ENCODE measurements at places on chromosomes 16 and 17.

DNA sequence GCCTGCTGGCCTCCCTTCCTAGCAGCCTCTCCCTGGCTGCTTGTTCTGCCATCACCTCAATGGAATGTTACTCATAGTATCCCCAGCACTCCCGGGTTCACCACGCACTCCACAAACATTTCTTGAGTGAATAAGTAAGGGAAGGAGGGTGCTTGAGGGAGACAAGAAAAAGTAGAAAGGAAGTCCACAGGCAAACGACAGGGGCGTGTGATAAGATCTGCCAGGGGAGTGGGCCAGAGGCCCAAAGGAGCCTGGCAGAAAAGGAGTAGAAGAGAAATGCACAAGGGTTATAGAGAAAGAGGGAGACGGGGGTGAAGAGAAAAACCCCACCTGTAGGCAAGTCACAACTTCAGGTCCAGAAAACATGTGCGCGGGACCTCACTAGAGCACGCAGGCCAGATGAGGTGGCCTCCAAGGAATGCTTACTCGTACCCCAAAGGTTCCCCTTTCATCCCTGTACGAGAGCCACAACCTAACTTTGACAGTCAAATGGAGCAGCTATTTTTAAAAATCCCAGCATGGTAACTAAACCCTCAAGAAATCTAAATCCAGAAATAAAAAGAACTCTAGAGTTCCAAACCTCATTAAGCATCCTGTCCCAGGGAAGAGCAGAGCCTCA is 6.6 kb downstream of the ZDHHC7 start:
- peak; percentile 92 for DNase-seq

DNA sequence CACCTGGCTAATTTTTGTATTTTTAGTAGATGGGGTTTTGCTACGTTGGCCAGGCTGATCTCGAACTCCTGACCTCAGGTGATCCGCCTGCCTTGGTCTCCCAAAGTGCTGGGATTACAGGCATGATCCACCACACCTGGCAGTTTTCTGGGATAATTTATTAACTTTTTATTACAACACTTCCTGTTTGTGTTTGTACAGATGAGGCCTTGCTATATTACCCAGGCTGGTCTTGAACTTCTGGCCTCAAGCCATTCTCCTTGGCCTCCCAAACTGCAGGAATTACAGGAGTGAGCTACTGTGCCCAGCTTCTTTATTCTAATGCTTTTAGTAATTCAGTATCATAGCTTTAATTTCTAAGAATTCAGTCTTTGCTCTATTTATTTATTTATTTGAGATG is 16.1 kb upstream of the SPN start:
- DNase-seq: no peak

DNA sequence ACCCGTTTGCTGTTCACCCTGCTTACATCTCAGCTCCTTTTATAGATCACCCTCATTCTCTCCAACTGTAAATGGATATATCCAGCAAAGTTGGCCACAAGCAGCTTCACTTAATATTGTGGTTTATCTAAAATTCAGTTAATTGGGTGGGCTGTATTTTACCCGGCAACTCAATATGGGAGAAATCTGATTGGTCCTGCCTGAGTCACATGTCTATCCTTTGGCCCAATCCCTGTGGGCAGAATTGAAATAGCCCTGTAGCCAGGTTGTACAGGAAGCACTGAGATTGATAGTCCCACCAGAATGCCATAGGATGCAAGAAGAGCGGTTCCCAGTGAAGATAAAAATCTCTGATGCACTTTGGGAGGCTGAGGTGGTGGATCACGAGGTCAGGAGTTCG is 73.2 kb downstream of the AIPL1 start:
- DNase-seq: no peak

DNA sequence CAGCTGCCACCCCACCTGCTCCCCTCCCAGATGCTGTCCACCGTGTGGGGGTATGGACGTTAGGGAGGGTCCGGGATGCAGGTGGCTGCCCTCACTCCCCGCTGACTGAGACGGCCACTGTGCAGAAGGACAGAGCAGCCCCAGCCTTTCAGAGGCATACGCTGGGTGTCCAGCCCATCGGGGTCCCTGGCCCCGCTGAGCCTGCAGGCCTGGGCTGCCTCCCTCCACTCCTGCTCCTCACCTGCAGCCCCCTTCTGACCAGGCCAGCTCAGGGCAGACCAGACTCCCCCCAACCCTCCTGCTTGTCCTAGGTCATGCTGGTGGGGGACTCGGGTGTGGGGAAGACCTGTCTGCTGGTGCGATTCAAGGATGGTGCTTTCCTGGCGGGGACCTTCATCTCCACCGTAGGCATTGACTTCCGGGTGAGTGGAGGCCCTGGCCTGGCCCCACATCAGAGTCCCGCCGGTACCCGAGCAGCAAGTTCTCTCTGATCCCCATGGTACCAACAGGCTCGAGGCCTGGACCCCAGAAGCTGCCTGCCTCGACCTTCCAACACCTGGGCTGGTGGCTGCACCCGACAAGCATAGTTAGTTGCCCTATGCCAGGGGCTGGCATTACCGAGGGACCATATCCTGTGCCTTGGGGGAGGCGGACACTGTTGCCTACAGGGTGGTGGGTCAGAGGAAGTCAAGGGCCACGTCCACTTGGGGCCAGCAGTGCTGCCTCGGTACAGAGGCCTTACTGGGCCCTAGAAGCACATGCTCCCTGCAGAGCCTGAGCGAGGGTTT is 1.4 kb downstream of the RAB26 start:
- DNase-seq: no peak

DNA sequence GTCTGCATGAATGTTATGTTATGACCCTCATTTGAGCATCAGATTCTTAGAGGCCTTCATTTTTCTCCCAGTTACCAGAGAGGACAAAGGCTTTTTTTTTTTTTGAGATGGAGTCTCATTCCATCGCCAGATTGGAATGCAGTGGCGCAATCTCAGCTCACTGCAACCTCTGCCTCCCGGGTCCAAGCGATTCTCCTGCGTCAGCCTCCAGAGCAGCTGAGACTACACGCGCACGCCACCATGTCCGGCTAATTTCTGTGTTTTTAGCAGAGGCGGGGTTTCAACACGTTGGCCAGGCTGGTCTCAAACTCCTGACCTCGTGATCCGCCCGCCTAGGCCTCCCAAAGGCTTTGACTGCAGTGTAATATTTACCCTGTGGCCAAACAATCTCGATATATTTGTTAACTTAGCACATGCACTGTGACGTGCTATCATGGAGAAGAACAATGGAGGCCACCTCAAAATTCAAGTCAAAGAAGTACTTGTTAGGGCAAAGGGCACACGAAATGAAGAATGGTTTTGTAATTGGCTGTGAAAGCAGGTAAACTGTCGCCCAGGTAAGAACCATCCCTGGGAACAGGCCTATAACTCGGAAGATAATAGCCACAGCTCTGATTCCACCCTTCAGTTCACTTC is 303.4 kb downstream of the SLC39A11 start:
- peak; percentile 33 for DNase-seq
